ENCODE measurements at places on chromosomes 11 and 22.
A peak's percentile ranks its signal among the peaks of the same experiment; 100 is the strongest.

DNA sequence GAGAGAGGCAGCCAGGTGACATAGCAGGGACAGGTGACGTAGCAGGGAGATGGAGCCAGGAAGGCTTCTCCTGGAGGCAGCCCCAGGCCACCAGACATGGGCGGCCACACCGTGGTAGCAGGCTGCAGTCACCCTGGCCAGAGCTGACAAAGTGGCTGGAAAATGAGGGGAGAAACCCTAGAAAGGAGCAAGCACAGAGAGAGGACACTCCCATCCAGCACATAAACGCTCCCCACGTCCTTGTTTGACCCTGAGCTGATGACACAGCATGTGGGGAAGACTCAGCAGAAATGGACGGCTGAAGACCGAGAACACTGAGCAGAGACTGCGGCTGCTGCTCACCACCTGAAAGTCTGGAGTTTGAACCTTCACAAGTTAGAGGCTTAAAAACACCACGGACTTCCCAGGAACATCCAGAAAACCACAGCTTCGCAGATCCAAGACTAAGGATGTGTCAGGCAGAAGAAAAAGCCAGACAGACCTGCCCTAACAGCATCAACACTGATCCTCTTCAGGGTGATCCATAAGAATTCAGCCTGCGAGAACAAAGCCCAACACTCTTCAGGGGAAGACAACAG lies 28.7 kb downstream of the DRD4 start:
- DNase-seq: peak; percentile 88

DNA sequence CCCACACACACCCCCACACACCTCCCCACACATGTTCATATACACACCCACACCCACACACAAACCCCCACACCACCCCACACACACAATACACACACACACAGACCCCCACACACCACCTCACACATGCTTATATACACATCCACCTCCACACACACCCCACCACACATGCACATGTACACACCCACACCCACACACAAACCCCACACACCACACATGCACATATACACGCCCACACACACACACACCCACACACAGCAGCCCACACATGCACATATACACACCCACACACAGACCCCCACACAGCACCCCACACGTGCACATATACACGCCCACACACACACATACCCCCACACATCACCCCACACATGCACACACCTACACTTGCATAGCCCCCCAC lies 29.1 kb downstream of the KCNC1 start:
- DNase-seq: no peak

- DNase-seq: no peak
Observed at GRCh38 chr11:133284156-133284555, 248.1 kb downstream of the OPCML start.

- DNase-seq: no peak
Observed at GRCh38 chr11:128261011-128261421, 326.3 kb downstream of the ETS1 start.

DNA sequence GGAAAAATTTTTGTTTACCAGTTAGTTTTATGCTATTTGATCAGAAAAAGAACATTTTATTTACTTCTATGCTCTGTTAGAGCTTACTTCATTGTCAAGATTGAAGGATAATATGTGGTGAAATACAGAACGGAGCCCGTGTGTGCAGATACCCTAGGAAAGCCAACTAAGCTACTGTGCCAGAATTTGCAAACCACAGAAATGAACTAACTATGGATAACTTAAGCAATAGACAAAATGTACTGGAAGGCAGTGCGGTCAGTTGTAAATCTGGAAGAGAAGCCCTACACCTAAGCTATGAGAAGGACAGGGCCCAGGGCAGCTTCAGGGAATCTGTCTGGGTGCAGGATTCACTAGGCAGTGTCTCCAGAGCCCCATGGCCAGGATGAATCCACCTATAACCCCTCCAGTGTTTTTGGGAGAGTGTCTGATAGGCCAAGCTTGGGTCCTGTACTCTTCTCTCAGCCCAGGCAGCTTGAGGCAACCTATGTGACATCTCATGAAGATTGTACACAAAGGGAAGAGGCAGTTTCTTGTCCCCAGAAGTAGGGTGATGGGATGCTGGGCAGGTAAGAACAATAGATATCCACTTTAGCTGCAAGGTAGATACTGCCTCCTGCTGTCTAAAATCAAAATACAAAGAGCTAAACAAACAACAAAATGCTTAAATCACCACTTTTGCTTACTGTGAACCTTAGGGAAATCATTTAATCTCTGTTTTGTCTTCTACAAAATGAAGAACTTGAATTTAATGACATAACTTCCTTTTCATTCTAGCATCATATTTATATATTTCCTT lies 12.1 kb downstream of the MMP7 start:
- DNase-seq: no peak

DNA sequence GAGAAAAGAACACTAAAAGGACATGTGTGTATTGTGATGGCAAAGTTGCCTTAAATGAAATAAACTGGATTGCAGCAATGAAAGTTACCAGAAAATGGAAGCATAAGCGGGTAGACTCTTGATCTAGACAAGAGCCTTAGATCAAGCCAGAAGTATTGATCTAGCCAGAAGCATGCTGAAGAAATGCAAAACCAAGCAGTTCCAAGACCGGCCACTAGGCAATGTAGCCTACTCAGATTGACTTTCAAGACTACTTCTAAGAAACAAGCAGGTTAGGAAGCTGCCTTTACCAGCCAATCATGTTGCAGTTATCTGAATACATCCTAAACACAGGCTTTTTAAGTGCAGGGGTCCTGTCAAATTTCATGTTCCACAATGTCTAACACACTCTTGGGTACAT lies 54.6 kb downstream of the KCNA4 start:
- DNase-seq: no peak

GRCh38 chr11:46345881-46346484 lies 1.3 kb upstream of the DGKZ start:
- DNase-seq: no peak

- DNase-seq: no peak
Observed at GRCh38 chr11:111335549-111335948, 37.2 kb downstream of the POU2AF3 start.

DNA sequence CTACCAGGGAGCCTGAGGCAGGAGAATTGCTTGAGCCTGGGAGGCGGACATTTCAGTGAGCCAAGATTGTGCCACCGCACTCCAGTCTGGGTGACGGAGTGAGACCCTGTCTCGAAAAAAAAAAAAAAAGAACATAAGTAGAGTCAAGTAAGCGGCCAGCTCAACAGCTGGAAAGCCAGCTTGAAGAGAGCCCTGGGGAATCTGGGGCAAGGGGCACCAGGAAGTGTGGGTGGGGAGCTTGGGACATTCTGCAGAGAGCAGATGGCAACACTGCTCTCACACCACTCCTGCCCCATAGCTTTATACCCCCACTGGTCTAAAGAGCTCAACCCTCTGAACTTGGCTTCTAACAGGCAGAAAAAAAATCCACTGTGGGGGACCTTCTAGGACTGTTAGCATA lies 505.6 kb downstream of the BUD13 start:
- DNase-seq: no peak

GRCh38 chr11:2810411-2811205 lies 75.0 kb downstream of the CDKN1C start:
- no peak for DNase-seq

DNA sequence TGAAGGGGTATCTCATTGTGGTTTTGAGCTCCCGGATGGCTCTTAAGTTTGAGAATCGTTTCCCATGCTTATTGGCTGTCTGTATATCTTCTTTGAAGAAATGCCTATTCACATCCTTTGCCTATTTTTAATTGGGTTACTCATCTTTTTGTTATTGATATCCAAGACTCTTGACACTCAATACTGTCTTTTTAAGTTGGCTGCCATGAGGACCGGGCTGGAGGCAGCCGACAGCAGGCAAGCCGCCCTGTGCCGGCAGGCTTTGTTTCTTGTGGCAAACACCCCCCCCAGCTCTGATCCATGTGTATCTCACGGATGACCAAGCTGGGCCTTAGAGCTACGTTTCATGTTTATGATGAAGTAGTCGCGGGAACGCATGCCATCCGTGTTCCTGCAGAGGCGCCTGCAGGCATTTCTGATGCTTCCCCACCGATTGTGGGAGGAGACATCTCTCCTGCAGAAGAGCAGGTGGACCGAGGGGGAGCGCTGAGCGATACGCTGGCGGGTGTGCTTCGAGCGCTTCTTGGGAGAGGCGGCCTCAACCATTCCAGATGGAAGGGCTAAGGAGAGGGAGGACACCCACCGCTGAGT lies 95.8 kb downstream of the TBC1D22A start:
- DNase-seq: no peak

DNA sequence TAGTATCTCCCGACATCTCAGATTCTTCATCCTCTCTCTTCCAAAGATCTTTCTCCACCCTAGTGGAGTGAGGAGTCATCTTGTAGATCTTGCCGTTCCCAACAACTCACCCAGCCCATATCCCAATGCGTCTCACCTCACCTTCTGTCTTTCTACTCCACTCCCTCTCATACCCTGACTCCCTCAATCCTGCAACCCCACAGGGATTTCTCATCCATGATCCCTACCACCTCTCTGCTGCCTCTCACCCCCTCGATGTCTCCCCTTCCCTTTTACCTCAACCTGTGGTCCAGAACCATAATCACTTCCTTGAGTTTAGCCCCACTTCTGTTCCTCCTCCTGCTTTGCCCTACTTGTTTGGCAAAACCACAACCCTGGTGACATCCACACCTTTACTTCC lies 41.7 kb downstream of the OTOG start:
- no peak for DNase-seq

DNA sequence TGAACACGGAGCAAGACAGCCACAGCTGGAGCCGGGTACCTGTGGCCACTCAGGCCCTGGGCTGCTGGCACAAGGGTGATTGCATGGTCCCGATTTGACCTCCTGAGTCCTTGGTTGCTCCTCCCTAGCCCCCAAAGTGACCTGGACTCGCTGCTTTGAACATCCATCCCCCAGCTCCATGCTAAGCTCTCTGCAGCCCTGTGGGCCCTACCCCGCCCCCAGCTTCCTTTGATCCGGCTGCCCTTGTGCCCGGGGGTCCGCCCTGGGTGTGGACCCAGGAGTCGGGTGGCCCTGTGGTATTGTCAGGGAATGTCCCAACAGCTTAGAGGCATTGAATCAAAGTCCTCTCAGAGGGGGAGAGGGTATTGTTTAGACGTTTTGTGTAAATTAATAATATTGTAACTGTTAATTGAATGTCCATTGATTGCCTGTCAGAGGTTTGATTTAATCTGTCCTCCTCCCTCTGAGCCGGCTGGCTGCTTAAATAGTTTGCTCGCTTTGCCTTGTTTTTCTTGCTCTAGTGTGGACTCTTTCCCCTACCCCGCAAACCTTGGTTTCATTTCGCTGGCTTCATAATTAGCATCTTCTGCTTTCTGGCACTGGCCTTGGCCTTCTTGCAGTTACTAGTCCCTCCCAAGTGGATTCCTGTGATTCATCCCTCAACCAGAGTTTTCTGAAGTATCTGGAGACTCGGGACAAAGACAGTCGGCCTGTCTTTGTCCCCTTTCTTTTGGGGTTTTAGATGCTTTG lies 20.7 kb downstream of the GRIK4 start:
- peak; percentile 83 for DNase-seq

All from AG08395 (cell line).